ENCODE measurements at places on chromosomes 3 and 15. TPM values are rescaled to one million over a fixed set of nuclear protein-coding genes. Genes with fewer than 3 reads are reported as not detected.

Gene CAMKV
- not detected for total RNA-seq

Gene RRP9
- 17.7 TPM for total RNA-seq

Gene PRR20G
- not detected for total RNA-seq

Gene CX3CR1
- total RNA-seq: 0.94 TPM

Gene MINAR1
- total RNA-seq: 0.57 TPM

Gene SNX4
- total RNA-seq: 31.3 TPM

Gene ADAMTS9
- not detected for total RNA-seq

Gene OR5K2
- not detected for total RNA-seq

DNA sequence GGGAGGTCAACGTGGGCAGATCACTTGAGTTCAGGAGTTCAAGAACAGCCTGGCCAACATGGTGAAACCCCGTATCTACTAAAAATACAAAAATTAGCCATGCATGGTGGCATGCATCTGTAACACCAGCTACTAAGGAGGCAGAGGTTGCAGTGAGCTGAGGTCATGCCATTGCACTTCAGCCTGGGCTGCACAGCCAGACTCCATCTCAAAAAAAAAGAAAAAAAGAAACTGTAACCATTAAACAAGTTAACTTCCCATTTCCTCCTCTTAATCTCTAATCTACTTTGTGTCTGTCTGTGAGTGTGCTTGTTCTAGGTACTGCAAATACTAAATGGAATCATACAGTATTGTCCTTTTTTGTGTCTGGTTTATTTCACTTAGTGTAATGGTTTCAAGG is 2.7 kb downstream of the RBM6 start:
- DNase-seq: no peak

DNA sequence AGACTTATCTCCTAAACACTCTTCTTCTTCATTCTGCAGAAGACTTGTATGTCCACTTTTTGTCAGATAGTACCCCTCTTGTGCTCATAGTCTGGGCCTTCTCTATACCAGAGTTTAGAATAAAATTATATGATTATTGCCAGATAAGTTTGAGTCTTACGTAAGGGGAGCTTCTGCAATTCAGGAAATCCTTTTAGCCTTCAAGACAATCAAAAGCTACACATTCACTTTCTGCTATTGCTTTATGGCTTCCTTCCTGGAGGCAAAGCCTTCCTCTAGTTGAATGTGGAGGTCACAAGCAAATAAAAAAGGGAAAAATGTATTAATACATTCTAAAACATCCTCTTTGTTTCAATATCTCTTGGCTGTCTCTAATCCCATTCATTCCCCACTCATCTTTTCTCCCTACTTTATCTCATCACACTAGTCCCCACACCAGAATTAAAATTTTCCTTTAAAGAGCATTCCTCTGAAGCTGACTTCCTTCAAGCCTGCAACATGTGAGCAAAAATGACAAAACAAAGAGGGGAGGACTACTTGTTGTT is 186.8 kb downstream of the CPNE4 start:
- DNase-seq: no peak

GRCh38 chr3:12393894-12394293 is 90.4 kb upstream of the TSEN2 start:
- no peak for DNase-seq

DNA sequence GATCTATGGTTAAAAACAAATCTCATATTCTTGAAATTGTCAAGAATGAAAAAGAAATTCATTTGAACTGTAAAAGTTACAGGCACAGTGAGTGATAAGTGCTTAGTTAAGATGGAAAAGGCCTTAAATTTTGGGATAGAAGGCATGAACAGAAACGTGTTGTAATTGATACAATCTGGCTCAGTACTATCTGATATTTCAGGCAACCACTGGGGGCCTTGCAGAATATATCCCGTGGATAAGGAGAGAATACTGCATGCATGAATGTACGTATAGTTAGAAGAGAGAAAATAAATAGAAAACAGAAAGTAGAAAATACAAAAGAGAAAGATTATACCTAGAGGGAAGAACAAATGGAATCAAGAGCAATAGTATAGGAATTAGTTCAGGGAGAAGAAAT is 741.4 kb upstream of the CCDC54 start:
- no peak for DNase-seq

- DNase-seq: no peak
Measured at GRCh38 chr3:94402126-94402525, 339.3 kb downstream of the NSUN3 start.

DNA sequence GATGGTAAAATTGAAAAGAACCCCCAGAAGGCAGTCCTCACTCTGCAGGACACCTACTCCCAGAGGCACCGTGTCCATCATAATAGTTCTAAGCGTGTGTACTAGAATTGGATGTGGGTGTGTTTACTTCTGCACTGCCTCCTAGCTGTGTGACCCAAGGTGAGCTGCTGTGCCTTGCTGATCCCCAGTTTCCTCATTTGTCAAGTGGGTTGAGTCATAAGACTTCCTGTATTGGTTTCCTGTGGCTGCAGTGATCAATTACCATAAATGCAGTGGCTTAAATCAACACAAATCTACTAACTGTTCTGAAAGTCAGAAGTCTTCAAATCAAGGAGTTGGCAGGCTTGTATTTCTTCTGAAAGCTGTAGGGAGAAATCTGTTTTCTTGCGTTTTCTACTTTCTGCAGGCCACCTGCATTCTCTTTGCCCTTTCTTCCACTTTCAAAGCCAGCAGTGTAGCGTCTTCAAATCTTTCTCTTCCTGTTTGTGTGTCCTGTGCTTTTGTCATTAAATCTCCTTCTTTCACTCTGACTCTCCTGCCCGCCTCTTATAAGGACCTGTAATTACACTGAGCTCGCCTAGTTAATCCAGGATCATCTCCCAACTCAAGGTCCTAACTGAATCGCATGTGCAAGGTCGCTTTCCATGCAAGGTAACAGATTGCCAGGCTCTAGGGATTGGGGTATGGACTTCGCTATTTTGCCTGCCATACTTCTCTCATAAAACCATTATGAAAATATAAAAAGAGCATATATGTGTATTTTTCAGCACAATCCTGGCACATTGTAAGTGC is 59.0 kb downstream of the RORA start:
- DNase-seq: no peak

- no peak for DNase-seq
Measured at GRCh38 chr15:57611938-57612337, 20.2 kb downstream of the MYZAP start.

DNA sequence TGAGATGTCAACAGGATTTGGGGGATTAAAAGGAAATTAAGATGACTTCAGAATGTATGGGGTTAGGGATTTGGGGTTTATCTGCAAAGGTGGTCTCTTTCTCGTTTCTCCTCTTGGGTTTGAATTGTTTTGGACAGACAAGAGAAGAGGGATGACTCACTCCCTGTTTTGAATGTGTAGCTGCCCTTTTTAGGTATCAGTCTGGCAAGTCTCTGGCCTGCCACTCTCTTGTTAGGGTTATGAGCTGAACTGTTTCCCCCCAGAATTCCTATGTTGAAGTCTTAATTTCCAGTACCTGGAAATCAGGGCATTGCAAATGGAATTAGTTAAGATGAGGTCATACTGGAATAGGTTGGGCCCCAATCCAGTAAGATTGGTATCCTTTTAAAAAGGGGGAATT is 291.7 kb downstream of the MEX3B start:
- no peak for DNase-seq

GRCh38 chr15:45179221-45179985 is 8.4 kb downstream of the SHF start:
- DNase-seq: no peak

DNA sequence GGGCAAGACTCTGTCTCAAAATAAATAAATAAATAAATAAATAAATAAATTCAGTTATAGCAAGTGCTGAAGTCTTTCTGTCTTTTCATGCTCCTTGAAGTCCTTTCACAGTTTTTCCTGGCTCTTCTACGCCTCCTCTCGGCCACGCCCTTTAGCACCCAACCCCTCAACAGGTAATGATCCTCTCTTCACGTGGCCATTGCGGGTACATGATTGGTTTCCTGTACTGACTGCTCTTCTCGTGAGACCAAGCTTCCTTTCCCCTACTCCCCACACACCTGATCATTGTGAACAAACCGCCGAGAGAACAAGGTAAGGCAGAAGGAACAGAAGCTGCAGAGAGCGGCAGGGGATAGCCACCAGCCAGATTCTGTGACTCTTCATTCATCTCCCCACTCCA is 2.3 kb upstream of the ZNF774 start:
- no peak for DNase-seq

DNA sequence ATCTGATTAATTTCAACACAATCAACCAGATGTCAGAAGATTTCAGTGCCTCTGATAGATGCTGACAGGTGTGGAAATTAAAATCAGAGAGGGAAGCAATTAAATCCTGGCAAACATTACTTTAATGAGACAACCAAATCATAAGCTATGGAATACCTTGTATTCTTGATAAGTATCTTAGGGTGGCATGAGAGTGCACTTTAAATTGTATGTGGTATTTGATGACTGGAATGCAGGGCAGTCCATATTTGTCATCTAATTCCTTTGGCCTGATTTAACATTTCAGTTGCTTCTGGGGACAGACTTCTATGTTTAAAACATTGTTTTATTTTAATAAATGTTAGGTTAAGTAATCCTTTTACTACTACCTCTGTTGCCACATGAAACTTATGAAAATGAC is 184.1 kb downstream of the LPP start:
- DNase-seq: no peak

- DNase-seq: no peak
Measured at GRCh38 chr3:174162550-174162949, 696.6 kb upstream of the NAALADL2 start.

GRCh38 chr15:31482122-31482922 is 155.7 kb downstream of the KLF13 start:
- peak; percentile 32 for DNase-seq

DNA sequence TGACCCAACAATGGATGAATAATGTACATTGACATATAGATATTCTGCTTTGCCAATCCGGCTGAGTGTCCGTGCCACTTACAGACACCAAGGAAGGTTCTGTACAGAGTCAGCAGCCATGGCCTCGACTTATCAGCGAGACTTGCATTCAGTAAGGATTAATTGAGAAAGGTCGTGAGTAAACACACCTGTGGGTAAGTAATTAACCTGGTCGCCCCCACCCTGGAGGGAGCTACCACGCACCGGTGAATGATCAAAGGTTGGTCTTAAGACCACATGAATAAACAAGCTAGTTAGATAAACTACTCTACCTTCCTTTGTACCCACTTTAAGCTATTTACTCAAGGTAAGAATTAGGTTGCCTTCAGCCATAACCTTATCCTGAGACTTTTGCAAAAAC is 66.5 kb upstream of the MFGE8 start:
- no peak for DNase-seq

- DNase-seq: no peak
Measured at GRCh38 chr15:63517628-63518027, 13.2 kb downstream of the USP3 start.

DNA sequence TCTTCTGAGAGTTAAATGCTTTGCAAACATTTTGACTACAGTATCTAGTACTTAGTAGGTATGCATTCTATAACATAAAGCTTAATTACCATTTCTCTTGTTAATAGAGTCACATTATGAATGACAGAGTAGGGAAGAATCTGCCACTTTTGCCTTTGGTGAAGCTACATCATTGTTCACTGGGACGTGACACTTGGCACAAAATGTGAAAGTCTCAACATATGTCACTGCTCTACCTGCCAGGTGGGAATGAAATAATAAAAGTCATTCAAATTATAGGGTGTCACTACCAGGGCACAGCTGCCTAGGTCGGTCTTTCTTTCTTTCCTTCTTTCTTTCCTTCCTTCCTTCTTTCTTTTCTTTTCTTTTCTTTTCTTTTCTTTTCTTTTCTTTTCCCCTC is 17.6 kb downstream of the GPR87 start:
- DNase-seq: no peak

DNA sequence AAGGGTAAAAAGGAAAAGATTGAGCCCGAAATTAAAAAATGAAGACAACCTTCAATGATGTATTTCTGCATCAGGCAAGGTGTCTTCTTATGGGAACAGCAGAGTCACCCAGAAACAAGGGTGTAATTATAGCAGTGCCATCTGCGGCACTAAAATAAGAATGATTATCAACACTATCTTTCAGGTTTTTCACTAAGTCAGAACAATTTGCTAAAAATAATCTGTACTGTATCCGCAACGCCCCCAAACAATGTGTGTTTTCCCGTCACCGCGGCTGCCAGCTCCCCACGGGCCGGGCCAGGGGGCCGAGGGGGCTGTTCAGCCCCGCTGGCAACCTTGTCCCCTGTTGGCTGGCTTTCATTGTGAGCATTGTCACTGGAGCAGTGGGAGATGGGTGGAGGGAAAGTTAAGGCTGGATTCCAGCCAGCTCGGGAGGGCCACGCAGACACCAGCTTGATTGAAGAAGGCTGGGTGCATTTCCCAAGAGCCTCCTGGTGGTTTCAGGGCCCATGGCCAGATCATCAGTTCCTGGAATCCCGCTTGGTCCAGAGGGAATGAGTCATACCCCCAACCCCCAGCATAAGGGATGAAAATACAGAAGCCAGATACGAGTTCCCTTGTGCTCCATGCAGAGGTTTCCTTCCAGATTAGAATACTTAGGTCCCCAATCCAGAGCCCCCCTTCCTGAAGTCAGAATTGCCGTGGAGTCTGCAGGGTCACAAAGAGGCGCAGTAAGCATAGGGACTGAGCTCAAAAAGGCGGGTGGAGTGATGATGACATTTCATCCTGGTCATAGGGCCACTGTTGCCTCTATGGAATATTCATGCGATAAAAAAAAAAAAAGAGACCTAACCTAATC is 90.2 kb upstream of the KLF13 start:
- no peak for DNase-seq

DNA sequence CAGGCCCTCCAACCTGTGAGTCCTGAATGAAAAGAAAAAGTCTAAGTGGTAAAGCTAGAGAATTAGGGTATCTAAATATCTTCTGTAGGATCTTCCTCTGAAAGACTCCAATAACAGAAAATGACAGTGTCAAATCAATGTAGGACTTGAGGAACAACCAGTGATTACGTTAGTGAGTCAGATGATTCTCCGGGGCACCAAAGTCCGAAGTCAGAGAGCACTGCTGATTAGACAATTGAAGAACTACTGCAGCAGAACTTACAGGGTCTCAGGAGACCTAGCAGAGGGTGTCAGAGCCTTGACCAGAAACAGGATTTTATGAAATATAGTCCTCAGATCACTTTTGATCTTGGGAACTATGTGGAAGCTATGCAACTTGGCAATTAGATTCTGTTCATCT is 605.8 kb downstream of the EPHA3 start:
- no peak for DNase-seq

GRCh38 chr15:82174471-82175235 is 87.9 kb downstream of the EFL1 start:
- no peak for DNase-seq

- DNase-seq: no peak
Measured at GRCh38 chr3:16249336-16249735, 15.4 kb downstream of the DPH3 start.

GRCh38 chr3:19436746-19437145 is 288.4 kb downstream of the KCNH8 start:
- DNase-seq: no peak

Data from activated naive CD8-positive, alpha-beta T cell treated with anti-CD3 and anti-CD28 coated beads, Interleukin-2, amount 10 ng/mL, durations not matched to agents 7 days and 5 days (primary cell).